A549 (cell line): ENCODE measurements at places on chromosomes 16 and 17.

DNA sequence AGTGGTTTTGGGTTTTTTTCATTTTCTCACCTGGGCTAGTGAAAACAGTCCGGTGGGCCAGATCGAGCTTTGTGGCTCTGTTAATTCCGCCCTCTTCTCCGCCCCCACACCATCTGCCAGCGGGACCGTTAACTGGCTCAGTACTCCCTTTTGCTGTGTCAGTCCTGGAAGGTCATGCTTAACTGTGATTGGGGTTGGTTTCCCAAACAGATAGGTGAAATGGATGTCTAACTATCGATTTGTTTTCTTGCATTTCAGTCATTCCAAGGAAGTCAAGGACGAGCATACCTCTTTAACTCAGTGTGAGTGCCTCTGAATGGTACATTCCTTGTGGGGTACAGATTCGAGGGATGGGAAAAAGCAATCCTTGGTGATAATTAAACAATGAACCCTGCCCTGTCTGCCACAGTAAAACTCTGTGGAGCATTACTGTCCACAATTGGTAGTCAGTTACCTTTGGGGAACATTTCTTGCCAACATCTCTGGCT, 56.7 kb downstream of the YPEL2 start:
- DNase-seq, result no peak

GRCh38 chr16:28984619-28985135, at the start of gene LAT:
TSS of gene LAT (plus strand) at chr16:28985052. CDS start at chr16:28985418, 366 bp downstream.
- peak; percentile 25 for DNase-seq

- DNase-seq, result no peak
These were observed 39.1 kb upstream of the ADGRG1 start for GRCh38 chr16:57589374-57589773.

GRCh38 chr16:49816875-49817274, 39.0 kb downstream of the ZNF423 start:
- no peak for DNase-seq

GRCh38 chr17:63120406-63120805, 154.4 kb downstream of the TANC2 start:
- DNase-seq, result no peak

GRCh38 chr16:50751528-50751927, 9.6 kb downstream of the CYLD start:
- DNase-seq, result no peak

DNA sequence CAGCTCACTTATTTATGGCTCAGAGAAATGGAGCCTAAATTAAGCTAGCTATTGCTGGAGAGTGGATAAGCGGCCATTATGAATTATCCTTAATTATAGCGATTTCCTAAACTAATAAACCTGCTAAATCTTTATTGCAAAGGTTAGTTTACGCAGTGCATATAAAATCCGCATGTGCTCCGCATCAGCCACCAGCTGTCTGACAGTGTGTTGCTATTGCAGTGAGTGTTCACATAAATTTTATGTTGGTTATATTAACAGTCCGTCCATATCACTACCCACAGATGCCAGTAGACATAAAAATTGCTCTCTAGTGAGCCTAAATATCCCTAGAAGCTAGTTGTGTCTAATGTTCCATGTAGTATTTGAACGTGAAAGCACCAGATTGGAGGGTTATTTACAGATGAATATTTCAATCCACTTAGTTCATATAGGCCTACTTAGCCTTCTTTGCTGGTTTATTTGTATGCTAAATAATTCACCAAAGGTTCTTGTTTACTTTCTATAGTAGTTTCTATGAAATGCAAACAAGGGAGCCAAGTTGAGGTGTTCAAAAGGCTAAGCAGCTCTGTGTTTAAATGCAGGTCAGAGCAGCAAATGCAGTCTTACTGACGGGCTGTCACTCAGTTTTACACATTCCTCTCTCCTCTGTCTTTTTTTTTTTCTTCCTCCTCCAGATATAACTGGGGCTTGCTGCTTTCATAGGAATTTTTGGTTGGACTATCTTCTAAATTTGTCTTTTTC, 219.1 kb downstream of the IRX3 start:
- DNase-seq, result no peak

DNA sequence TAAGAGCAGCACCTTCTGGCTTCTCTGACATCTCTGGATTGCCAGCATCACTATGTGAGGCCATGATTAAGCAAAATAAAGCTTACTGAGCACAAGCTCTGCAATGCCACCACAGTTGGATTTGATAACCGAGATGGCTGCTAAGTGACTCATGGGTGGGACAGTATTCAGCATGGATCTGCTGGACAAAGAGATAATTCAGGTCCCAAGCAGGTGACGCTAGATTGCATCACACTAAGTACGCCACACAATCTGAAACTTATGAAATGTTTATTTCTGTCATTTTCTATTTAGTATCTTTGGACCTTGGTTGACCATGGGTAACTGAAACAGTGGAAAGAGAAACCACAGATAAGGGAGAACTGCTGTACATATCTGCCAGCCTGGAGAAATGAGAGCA, 27.4 kb downstream of the CDRT15 start:
- no peak for DNase-seq

DNA sequence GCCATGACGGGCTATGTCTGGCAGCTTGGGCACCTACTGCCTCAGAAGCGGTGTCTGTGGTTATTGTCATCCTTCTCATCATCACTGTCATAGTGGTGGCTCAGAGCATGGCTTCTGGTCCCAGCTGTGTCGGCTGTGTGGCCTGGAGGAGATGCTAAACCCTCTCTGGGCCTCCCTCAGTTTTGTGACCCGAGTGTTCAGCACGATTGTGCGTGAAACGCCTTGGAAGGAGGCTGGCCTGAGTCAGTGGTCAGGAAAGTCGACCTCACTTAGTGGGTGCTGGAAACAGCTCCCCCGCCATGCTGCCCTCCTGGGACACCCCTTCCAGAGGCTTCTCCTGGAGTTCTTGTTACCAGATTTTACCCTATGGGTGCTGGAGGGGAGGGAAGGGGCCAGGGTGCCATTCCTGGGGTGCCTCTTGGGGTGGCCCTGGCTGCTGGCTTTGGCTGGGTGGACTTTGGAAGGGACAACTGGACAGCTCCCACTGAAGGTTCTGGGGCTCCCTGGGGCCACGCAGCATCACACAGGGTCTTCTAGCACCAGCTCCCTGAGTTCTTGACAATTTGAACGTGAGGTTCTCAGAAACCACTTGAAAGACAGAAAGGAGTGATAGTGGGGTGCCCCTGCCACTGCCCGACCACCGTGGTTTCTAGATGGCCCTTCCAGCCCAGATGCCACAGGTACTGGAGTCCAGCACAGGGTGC, 226.5 kb upstream of the GSE1 start:
- DNase-seq, result no peak
